ENCODE measurements at places on chromosomes 1 and 21. TPM values are rescaled to one million over a fixed set of nuclear protein-coding genes. Genes with fewer than 3 reads are reported as not detected.

DNA sequence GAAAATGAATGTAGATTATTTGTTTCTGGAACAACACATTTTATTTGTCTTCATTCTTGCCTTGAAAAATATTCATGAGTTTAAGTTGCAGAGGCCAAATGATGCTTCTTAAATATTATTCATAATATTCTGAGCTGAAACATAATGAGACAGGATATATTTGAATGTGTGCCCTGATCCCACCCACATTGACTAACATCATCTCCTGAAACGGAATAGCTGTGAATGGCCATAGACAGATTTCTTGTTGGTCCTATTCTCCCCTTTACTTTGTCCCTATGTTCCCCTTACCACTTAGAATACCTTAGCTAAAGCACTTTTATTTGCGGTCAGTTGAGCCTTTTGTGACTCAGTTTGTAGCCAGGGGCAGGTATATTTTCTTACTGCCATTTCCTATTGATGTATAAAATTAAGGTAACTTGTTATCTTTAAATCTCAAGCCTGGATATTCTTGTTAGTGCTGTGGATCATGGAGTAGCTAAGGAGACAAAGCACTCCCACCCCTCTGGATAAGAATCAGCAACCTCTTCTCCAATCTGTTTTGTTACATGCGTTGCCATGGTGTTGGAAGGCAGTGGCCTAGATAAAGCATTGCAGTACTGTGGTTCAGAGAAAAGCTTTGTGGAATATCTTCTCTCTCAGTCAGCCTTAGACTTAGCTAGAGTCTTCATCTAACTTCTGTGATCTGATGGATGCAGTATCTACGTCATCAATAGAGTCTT, 478.5 kb upstream of the DEPDC1 start:
- no peak for DNase-seq
- no peak overlapping the region for H3K27ac ChIP-seq
- H3K4me3 ChIP-seq = no peak overlapping the region
- H3K36me3 ChIP-seq = no peaks in the 10 kb centered on the region

GRCh38 chr21:31195334-31196015, 148.6 kb downstream of the TIAM1 start:
- H3K27ac ChIP-seq = no peak overlapping the region
- H3K27me3 ChIP-seq = no peaks in the 10 kb centered on the region
- H3K4me3 ChIP-seq = no peak overlapping the region
- DNase-seq = no peak

DNA sequence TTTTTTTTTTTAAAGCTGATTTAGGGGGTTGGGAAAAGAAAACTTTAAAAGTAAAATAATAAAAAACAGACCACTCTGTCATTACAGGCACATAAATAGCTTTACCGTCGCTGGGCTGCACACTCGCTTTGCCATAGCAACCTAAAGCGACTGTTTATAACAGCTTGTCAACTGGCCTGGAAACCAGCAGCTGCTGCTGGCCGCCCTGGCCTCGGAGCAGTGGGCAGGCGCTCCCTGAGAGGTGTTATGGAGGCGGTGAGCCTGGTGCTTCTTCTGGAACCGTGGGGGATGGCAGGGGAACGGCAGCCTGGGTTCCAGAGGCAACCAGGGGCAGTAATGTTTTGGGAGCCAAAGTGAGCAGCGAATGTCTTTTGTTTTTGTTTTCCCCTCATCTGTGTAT, 45.7 kb downstream of the ATP2B4 start:
- peaks cover 69% of the 10 kb centered on the region for H3K4me1 ChIP-seq
- no peaks in the 10 kb centered on the region for H3K36me3 ChIP-seq
- peak overlapping the region; percentile 66 for H3K27ac ChIP-seq
- H3K4me3 ChIP-seq = peak overlapping the region; percentile 1

The SEC22B gene
- 31.0 TPM for total RNA-seq

The LCE3D gene
- total RNA-seq = not detected
